Endothelial cell of umbilical vein (primary cell): ENCODE measurements at places on chromosomes 6 and 20. TPM values are rescaled to one million over a fixed set of nuclear protein-coding genes. Genes with fewer than 3 reads are reported as not detected.

Gene TRIM38
- 13.2 and 13.7 TPM in 2 replicates for total RNA-seq

Gene F13A1
- total RNA-seq = not detected in 2 replicates

Gene PTPRA
- 52.2 and 53.4 TPM in 2 replicates for total RNA-seq

Gene AIF1
- not detected in 2 replicates for total RNA-seq

Gene AVP
- not detected in 2 replicates for total RNA-seq

Gene TGM3
- not detected in 2 replicates for total RNA-seq
